ENCODE measurements at places on chromosomes 16 and 17.

DNA sequence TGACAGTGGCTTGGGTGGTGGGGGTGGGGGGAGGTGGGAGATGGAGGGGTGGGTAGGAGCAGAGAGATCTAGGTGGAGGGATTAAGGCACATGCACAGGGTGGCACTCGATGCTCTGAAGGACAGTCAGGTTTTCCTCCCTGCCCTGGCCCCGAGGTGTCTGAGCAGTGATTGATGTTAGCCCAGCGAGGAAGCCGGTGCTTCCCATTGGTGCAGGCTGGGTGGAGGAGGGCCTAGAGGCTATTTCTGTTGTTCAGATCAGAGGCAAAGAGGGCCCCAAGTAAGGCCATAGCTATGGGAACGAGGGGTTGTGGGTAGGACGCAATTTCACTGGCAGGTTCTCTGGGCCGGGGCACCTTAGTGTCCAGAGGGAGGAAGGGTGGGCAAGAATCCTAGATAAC lies 23.1 kb downstream of the CACNA1G start:
- DNase-seq: no peak

- peak; percentile 94 for DNase-seq
Measured at GRCh38 chr16:66923247-66923731, 2.0 kb downstream of the RRAD start.

DNA sequence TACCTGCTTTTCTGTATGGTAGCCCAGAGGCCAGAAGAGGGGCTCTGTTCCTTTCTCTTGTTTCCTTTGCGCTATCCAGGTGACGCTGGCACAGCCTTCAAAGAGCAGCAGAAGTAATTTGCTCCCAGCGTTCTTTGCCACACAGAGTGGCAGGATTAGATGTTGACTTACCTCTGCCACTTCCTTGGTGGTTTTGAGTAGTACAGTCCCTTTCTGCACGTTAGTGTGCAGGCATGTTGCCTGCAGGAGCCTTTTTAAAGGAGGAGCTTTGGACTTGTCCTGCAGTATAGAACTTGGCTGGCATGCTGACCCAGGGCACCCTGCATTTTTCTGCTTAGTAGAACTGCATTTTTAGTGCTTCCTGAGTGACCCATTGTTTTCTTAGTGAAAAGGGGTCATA lies at the start of gene ABCC11:
ABCC11 (minus strand) TSS at position 229 of the 400 bp plus-strand sequence. CDS start 15,618 bp downstream, outside the sequence.
- DNase-seq: no peak

- DNase-seq: peak; percentile 84
Measured at GRCh38 chr17:79749156-79749815, 18.5 kb downstream of the ENPP7 start.

DNA sequence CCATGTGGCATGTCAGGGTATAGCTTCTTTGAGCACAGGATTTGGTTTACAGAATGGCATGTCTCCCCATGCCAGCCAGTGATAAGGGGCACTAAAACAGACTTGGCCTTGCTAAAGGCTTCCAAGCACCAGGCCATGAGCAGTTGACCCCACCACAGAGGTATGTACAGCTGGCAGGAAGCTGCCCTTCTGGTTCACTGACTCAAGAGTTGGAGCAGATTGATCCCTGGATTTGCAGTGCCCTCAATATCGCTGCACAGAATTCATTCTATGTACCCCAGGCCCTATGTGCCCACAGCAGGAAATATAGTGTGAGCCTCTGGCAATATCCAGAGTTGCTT lies 24.3 kb downstream of the HLF start:
- no peak for DNase-seq

DNA sequence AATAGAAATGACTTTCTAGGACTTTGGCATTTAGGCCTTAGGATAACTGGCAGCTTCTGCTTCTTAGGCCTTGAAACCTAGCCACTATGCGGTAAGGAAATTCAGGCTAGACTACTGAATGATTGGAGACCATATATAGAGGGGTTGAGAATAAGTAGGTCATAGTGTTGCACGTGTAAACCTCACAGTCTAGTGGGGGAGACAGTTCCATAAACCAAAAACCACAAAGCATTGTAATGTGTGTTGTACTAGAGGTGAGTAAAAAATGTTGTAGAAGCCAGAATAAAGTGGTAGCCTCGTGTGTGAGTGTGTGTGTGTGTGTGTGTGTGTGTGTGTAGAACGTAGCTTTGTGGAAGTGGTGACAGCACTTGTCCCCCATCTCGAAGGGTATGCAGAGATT lies 188.5 kb downstream of the MAP2K6 start:
- DNase-seq: no peak

GRCh38 chr17:28331891-28332420 lies 3.3 kb downstream of the IFT20 start:
- no peak for DNase-seq

- DNase-seq: no peak
Measured at GRCh38 chr16:57157533-57157932, 28.3 kb downstream of the PSME3IP1 start.

DNA sequence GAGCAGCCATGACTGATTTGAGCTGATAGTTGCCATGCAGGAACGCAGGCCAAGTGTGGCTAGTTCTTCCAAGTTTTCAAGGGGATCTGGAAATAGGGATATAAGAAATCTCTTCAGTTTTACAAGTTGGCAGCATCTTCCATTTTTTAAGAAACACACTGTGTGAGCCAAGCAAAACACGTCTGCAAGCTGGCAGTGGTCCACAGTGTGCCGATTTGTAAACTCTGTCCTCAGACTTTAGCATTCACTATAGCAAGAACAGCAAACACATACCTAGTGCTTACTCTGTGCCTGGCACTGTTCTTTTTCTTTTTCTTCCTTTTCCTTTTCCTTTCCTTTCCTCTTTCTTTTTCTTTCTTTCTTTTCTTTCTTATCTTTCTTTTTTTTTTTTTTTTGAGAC lies 2.9 kb downstream of the ORAI3 start:
- no peak for DNase-seq

DNA sequence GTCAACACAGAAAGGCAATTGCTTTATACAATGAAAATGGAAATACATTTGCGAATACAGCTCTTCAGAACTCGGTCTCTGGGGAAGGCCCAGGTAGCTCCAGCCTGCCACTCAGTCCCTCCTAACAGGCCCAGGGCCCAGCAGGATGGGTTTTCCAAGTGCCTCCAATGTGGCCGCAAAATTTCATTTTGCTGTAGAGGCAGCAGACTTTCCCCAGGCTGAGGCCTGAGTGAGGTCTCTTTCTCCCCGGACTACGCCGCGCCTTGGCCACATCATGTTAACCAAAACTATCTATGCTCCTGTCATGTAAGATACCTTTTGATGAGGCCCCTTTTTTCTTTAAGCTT lies 606.0 kb upstream of the SALL1 start:
- DNase-seq: no peak

DNA sequence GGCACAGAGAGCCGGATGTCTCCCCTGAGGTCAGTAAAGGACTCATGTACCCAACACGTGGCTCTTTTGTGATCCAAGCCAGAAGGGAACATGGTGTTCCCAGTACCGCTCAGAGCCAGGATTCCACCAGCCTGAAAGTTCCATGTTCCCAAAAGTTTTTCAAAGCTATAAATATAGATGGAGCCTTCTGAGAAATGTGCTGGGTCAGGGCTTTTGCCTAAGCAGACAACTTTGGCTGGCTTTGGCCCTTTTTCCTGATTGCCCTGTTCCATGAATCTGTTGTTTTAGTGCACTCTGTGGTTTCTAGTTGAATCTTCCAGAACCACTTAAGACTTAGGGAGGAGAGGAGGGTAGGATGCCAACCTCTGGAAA lies 128.5 kb upstream of the HS3ST2 start:
- no peak for DNase-seq

- DNase-seq: no peak
Measured at GRCh38 chr16:20904507-20905081, 4.0 kb downstream of the LYRM1 start.

- peak; percentile 40 for DNase-seq
Measured at GRCh38 chr16:16992975-16993765, 477.6 kb downstream of the XYLT1 start.

DNA sequence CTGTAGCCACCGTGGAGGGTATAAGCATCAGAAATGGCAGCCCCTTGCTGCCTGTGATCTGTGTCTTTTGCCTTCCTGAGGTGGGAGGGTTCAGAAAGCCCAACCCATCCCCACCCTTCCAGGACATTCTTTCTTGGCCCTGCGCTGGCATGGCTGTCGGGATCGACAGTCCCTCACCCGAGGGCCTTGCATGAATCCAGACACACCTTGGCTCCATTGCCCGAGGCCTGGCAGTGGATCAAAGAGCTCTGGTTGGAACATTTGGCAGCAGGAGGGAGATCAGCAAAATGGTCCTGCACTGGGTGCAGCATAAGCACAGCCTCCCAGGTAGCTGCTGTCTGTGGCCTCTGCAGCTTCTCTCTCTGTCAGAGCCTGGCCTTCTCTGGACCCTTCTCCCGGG lies 246.6 kb upstream of the MAF start:
- no peak for DNase-seq
